ENCODE measurements at places on chromosomes 5 and 9. TPM values are rescaled to one million over a fixed set of nuclear protein-coding genes. Genes with fewer than 3 reads are reported as not detected.
A peak's percentile ranks its signal among the peaks of the same experiment; 100 is the strongest.

- no peak for DNase-seq
Measured at GRCh38 chr5:179969110-179969509, 61.4 kb upstream of the TBC1D9B start.

DNA sequence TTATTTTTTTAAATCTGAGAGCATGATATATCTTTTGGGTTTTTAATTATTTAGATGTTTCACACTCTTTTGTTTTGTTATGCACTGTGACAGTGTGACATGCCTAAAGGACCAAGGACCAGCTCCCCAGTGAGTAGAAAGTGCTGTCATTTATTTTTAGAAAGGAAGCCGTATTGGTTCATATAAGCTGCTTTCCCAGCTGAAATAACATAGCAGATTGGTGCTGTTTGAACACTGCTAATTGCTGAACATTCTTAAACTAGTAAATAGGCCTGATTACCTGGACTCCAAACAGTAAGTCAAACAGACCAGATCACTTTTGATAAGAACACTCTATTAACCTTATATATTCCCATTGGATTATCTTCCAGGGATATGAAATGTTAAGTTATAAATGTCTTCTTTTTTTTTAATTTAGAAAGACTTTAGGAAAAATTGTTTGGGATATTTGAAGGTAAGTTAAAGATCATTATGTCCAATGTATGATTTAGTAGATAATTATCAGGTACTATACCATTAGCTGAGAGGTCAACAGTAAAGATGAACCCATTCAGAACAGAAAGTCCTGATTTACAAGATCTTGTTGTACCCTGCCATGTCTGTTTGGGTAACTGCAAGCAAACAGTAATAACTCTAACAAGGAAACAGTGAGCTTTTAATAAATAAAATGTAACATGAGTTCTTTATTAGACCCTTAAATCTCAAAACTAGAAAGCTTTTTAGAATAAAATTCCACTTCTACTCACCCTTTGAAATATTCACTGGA lies 27.8 kb upstream of the ELL2 start:
- DNase-seq = no peak

DNA sequence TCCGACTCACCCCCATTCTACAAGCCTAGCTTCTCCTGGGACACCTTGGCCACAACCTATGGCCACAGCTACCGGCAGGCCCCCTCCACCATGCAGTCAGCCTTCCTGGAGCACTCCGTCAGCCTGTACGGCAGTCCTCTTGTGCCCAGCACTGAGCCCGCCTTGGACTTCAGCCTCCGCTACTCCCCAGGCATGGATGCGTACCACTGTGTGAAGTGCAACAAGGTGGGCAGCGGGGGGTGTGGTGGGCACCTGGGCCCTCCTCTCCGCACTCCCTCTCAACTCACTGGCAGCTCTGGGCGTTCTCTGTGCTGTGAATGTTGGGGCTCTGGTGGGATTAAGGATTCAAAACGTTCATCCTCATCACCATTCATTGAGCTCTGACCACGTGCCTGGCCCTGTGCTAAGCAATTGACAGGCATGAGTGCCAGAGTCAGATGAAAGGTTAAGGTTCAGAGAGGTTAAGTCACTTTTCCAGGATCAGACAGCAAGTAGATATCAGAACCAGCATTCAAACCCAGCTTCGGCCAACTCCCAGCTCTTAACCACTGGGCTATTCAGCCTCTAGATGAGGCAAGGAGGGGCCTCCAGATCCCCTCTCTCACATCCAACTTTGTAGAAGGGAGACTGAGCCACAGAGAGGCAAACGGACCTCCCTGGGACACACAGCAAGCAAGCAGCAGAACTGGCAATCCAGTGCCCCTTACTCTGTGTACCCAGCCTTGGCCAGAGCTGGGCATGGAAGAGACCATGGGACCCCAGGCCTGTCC lies 9.9 kb downstream of the GFI1B start:
- DNase-seq = no peak

DNA sequence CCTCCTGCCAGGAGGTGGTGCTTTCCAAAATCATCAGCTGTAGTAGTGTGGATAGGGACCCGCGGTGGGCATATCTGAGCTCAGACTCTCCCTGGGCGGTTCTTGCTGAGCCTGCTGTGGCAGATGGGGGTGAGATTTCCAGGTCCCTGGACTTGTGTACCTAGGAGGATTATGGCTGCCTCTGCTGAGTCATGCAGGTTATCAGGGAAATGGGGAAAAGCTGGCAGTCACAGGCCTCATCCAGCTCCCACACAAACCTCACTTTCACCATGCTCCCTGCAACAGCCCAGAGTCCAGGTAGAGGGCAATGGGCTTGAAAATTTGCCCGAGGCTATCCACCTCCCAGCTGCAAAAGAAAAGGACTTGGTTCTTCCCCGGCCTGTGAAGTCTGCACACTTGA lies 23.4 kb upstream of the MAMDC2 start:
- DNase-seq = no peak

The CARTPT gene
- total RNA-seq = not detected

DNA sequence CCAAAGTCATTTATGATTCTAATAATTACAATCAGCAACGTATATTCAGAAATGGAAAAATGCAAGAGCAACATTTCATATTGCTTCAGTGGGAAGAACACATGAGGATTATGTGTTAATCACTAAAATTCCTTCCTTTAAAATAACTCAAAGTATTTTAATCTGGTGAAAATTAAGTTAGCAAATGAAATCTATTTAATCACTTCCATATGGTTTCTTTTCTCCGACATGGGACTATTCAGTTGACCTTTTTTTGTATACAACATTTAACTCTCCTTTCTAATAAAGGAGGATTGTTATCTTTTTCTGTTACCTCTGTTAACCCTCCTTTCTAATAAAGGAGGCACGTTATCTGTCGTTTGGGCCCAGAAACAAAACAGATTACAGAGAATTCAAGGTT lies 59.9 kb downstream of the HOMER1 start:
- DNase-seq = no peak

The DTWD2 gene
- 4.6 TPM for total RNA-seq

DNA sequence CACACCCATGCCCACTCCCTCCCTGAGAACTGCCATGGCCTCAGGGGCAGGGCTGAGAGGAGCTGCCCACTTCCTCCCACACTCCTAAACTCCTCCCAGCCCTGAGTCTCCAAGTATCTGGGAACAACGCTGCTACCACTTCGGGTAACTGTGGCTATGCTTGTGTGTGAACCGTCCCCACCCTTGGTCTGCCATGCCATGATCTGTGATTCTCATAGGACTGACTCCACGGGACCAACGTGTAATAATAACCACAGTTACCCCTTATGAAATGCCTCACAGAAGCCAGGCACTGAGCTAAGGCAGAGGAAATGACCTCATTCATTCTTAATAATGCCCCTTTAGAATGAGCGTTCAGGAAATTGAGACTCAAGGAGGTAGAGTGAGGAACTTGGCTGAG lies 103.9 kb upstream of the SMIM23 start:
- DNase-seq = no peak

The FREM1 gene
- total RNA-seq = 23.2 TPM

- DNase-seq = no peak
Measured at GRCh38 chr5:121489972-121490371, 361.7 kb upstream of the FTMT start.

The TUSC1 gene
- 12.5 TPM for total RNA-seq

The SPATA31E1 gene
- not detected for total RNA-seq

The TEX48 gene
- not detected for total RNA-seq

GRCh38 chr9:89359751-89360261 lies 41.5 kb downstream of the SECISBP2 start:
- peak; percentile 75 for DNase-seq

The SURF1 gene
- 19.3 TPM for total RNA-seq

DNA sequence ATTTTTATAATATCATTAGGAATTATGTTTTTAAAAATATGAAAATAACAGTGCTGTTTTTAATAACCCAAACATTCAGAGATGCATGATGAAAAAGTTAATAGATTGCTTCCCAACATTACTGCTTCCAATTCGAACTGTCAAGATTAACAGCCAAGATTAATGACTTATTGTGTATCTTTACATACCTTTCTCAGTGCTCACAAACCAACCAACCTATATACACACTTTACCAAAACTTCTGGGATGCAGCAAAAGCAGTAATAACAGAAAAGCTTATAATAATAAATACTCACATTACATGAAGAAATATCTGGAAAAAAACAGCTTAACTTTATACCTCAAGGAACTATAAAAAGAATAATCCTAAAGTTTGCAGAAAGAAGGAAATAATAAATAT lies 82.1 kb downstream of the TMEM232 start:
- DNase-seq = no peak

The ST8SIA4 gene
- 9.3 TPM for total RNA-seq

The BARHL1 gene
- total RNA-seq = not detected

The CAMSAP1 gene
- 27.0 TPM for total RNA-seq

- DNase-seq = no peak
Measured at GRCh38 chr9:3827175-3827574, 301.4 kb upstream of the RFX3 start.

The NPR3 gene
- 14.3 TPM for total RNA-seq

The FOXD4L6 gene
- total RNA-seq = 0.13 TPM

The KCTD16 gene
- total RNA-seq = 0.13 TPM

DNA sequence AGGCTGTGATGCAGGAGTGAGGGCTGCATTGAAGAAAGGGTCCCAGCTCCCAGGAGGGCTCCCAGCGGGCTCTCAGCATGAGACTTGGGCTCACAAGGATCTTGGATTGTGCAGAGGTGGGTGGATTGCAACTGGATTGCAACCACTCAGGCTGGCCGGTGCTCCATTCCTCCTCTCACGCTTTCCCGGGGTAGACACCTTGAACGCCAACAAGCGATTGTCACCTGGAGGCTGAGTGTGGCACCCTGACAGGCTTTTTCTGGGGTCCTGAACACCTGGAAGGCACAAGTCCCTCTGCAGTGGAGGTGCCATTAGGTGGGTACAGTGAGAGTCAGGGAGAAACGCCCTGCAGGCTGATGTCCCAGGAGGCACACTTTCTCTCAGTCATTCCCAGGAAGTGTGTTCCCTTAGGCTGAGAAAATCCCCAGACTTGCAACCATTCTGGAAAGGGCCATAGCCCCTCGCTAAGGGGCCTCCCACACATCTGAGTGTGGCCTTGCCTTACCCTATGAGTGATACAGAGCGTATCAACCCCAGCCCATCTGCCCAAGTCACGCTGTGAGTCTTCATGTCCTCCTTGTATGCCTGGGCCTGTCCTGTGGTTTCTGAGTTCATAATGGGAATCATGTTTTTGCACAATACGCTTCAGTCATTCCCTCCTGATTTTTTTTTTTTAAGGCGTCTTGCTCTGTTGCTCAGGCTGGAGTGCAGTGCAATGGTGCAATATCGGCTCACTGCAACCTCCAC lies 488.1 kb downstream of the IRX1 start:
- no peak for DNase-seq

The TERT gene
- not detected for total RNA-seq

DNA sequence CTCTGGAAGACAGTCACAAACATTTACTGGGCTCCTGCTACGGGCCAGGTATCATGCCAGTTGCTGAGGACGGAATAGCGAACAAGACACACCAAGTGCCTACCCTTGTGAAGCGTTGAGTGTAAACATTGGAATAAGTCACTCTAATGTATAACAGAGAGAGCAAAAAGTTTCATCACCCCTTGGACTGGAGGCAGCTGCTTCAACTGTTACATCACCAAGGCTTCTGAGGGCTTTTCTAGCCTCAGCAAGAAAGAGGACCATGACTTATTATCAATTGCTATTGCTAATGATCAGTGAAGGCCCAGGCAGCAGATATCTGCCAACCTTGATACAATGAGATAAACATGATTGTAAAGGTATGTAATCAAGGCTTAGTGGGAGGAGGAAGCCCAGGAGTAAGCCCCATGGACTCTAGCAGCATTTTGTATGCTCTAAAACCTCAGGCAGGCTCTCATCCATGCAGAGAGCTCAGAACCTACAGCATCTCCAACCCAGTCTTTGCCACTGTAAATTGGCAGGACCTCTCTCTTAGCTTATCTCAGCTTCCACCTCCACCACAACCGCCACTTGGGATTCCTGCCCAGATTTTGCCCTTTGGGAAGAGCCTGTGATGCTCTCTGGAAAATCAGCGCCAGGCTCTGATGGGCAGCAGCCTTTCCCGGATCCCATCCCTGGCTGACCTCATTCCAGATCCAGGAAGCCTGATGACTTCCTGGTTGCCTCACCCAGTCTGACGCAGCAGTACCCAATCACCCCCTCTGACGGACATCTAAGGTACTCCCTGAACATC lies 54.5 kb downstream of the ADAM19 start:
- no peak for DNase-seq

GRCh38 chr9:10548348-10548747 lies 64.5 kb downstream of the PTPRD start:
- DNase-seq = peak; percentile 7

DNA sequence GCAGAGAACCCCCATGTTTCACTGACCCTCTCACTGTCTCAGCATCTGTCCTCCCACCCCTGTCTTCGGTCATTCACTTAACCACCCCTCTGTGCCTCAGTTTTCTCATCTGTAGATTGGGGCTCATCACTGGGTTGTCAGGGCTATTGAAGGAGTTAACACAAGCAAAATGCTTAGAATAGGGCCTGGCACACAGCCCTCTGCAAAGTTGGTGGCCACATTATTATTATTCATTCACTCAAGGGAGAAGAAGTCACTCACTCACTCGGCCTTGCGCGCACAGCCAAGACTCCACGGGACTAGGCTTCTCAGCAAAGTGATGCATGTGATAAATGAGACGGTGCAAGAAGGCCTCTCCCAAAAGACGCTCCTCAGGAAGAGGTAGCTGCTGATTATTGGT lies 8.0 kb downstream of the PDGFRB start:
- DNase-seq = no peak

DNA sequence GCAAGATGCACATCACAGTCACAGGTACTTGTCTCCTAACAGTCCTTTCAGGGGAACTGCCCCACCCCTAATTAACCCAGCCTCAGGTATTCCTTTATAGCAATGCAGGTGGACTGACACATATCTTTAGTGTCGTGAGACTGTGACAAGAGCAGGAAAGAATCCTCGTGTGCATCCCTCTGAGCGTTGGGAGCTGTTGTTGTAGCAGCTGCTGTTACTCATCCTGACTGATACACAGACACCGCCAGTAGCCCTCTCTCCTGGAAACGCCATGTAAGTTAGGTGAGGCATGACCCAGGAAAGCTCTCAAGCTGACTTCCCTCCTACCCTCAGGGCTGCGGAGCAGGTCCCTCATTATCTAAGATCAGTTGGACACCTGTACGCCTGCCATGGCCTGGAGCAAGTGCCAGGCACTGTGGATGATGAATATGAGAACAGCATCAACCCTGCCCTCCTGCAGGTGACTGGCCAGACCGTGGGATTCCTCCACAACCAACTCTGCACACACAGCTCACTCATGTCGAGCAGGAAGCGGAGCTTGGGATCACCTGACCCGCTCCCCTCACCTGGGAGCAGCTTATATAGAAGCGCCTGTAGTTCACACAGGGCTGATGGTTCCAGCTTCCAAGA lies 10.2 kb upstream of the LCN15 start:
- DNase-seq = no peak

Data from muscle of leg (tissue), 16 donors.